CD4-positive, alpha-beta T cell treated with Interleukin-2 at 100 ng/mL for 4 hours (primary cell): ENCODE measurements at places on chromosomes 1 and 21.

DNA sequence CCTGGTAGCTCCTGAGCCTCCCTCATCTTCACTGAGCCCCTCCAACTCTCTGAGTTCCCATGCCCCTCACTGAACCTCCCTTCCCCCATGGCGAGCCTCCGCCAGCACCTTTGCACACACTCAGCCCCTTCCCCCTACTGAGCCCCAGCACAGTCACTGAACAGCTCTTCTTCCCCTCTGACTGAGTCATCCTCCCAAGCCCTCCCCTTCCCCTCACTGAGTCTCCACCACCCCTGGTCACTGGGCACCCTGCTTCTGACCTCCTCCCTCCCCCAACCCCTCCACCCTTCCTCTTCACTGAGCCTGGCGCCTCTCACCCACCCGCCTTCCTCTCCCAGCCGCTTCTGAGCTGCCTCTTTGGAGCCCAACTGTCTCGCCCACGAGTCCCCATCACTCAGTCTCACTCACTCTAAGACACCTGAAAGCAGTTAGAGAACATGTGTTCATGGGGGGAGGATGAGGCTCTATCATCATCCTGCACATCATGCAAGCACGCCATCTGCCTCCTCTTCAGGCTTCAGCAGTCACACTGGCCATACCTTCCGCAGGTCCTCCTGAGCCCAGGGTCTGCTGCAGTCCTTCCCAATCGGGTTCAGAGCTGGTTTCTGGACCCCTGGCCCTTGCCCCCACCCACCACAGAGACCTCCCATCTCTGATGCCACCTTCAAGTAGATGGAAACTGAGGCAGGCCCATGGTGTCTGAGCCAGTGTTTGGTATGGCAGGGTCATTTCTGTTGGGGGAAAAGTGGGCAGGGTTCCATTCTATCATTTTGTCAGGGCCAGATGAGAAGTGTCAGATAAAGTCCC lies 2.0 kb upstream of the TRNP1 start:
- DNase-seq = no peak

GRCh38 chr1:40884055-40884795 lies 22.1 kb upstream of the CITED4 start:
- DNase-seq = no peak

DNA sequence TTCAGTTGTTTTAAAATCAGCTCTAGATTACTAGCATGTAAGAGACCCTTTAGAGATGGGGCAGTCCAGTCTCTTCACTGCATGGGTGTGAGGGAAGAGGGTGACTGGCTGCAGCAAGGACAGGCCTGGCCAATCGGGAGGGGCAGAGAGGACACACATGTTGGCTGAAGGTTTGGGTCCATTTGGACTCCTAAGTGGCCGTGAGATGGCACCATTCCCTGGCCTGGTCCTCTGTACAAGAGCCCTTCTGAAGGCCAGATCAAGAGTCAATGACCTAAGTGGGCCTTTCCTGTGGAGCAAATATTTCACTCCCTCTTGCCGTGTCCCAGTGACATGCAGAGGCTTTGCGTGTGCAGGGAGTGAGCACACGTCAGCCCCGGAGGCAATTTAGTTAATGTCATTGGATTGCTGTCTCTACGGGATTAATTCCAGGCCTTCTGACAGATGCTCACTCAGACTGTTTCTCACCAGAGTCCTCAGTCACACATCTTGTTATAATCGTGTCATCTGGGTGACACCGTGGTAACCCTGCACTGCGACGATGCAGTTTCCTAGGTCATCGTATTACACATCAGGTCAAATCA lies 613.0 kb downstream of the NPHP4 start:
- DNase-seq = no peak

DNA sequence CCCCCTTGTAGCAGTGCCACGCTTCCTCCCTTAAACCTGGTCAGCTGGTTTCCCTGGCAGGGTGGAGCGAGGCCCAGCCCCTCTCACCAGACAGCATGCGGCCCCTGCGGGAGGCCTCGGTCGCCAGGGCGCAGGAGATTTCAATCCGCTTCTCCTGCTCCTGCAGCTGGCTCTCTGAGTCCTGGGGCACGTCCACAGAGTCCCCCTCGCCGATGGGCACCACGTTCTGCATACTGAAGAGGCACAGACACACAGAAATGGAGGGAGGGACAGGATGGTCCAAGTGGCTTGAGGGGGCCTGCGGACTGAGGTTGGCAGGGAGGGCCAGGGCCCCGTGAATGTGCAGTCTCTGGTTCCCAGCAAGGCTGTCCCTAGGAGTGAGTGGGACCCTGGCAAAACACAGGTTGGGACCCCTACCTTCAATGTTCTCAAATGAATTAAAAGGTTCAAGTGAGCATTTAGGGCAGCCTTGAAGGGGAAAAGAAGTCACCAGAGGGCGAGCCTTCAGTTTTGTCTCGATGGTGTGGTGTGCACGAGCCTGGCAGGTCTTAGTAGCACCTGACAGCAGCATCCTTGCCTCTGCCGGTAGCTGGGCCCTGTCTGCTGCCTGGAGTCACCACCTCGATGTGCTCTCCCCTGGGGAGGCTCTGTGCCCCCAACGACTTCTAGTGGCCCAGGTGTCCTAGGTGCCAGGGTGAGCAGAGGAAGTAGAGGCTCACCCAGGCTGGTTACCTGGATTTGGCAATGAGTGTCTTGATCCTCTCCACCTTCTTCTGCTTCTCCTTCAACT lies 14.4 kb upstream of the GOLT1A start:
- DNase-seq = no peak

- no peak for DNase-seq
These were observed 24.3 kb downstream of the KCNJ6 start for GRCh38 chr21:37891972-37892371.
